Endothelial cell (in vitro differentiated cells): ENCODE measurements at places on chromosomes 2 and 18. TPM values are rescaled to one million over a fixed set of nuclear protein-coding genes. Genes with fewer than 3 reads are reported as not detected.

Gene CNOT11
- total RNA-seq = 47.1 TPM

Gene SP140
- not detected for total RNA-seq

GRCh38 chr2:138476186-138476585, 25.4 kb upstream of the SPOPL start:
- DNase-seq = no peak

- no peak for DNase-seq
Measured at GRCh38 chr2:221568299-221568698, 3.8 kb downstream of the EPHA4 start.

DNA sequence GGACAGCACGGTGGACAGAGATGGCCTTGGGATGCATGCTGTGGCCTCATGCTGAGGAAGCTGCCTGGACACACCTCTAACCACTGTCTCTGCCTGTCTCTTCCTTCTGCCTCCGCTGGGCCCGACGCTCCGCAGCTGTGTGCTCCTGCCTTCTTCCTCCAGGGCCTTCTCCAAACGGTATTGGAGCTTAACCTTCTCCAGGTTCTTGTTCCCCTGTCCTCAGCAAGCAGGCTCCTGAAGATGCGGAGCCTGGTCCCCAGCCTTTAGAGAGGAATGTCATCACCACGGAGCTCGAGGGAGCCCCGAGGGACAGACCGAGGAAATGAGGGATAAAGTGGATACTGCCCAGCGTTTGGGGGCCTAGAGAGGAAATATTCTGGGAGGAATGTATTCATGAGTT, 155.1 kb downstream of the DYSF start:
- peak; percentile 2 for DNase-seq

Gene NAT8
- total RNA-seq = not detected

Gene PAX3
- 16.5 TPM for total RNA-seq

- no peak for DNase-seq
Measured at GRCh38 chr2:131827481-131828163, 299.9 kb downstream of the CCDC74A start.

GRCh38 chr2:188984680-188985079, 10.5 kb downstream of the COL3A1 start:
- DNase-seq = no peak

- no peak for DNase-seq
Measured at GRCh38 chr2:150282771-150283371, 204.6 kb downstream of the RND3 start.

- DNase-seq = peak; percentile 18
Measured at GRCh38 chr18:70195852-70196434, 9.5 kb downstream of the RTTN start.

DNA sequence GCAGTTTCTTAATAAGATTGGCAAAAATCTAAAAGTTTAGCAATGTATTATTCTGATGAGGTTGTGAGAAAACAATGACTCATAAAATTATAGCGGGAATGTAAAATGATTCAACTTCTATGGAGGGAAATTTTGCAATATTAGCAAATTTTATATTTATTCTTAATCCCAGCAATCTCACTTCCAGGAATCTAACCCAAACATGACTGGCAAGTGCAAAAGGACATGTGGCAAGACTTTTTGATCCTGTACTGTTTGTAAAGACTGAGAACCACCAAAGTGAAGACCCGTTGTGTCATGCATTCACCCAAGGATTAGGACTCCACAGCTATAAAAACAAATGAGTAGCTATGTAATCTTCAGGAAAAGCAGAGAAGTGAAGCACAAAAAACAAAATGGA, 234.8 kb upstream of the KYNU start:
- no peak for DNase-seq

DNA sequence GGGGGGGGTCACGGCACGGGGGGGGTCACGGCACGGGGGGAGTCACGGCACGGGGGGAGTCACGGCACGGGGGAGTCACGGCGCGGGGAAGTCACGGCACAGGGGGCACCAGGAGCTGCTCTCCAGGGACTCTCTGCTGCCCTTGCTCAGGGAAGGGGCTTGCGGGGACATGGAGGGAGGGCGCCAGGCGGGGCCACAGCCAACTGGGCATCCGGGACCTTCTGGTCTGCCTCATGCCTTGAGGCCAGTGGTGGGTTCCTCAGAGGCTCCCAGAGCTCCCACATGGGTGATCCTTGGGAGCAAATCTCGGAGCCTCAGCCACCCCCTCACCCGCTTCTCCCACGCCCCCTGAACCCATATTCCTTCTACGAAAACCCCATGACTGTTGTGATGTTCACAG, 55.8 kb upstream of the TMEM18 start:
- no peak for DNase-seq

DNA sequence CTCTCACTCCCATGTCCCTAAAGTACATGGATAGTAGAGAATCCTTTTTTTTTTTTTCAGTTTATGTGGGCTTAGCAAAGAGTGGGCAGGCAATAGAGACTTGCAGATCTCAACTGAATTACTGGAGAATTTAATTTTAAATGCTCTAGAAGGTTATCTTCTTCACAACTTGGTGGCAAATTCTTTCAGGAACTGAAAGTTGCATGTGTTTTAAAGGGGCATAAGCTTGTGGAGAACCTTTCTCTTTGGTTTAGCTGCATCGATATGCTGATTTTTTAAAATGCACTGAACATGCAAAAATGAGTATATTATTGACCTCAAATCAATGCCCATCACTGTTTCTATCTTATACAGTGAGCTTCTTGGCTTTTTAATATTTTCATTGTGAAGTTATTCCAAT, 24.9 kb upstream of the GALNT3 start:
- DNase-seq = no peak

- no peak for DNase-seq
Measured at GRCh38 chr2:228268301-228268700, 86.8 kb upstream of the SPHKAP start.

DNA sequence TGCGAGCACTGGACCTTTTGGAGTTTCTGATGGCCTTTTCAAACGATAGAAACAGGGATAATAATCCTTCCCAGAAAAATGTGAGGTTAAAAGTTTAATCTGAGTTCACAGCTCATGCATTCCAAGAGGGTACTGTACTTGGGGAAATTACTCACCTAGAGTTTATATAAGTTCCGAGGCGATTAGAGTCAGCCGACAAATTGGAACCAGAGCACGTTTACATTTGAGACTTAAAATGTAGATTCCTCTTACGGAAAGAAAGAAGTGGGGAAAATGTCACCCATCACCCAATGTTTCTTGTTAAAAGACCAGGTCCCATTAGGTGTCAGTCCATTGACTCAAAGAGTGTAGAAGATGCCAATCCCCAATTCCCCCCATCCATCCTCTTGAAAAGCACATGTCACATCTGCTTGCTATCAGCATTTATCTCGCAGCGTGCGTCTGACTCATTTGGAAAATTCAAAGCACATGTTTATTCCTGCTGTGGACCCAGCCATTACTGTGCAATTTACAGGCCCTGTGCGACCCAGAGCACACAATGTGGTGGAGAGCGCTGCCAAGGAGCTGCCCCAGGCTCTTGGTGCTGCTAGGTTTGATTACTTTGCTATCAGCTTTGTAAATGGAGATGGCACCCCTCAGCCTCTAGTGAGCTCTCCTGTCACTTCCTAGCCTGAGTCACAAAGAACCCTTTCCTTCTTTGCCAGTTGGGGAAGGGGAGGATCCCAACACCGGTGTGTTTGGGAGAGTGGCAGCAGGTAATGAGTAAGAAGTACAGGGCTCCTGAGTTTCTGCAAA, 104.8 kb downstream of the COLEC12 start:
- DNase-seq = no peak

GRCh38 chr2:195488567-195488966, 168.5 kb upstream of the SLC39A10 start:
- no peak for DNase-seq

DNA sequence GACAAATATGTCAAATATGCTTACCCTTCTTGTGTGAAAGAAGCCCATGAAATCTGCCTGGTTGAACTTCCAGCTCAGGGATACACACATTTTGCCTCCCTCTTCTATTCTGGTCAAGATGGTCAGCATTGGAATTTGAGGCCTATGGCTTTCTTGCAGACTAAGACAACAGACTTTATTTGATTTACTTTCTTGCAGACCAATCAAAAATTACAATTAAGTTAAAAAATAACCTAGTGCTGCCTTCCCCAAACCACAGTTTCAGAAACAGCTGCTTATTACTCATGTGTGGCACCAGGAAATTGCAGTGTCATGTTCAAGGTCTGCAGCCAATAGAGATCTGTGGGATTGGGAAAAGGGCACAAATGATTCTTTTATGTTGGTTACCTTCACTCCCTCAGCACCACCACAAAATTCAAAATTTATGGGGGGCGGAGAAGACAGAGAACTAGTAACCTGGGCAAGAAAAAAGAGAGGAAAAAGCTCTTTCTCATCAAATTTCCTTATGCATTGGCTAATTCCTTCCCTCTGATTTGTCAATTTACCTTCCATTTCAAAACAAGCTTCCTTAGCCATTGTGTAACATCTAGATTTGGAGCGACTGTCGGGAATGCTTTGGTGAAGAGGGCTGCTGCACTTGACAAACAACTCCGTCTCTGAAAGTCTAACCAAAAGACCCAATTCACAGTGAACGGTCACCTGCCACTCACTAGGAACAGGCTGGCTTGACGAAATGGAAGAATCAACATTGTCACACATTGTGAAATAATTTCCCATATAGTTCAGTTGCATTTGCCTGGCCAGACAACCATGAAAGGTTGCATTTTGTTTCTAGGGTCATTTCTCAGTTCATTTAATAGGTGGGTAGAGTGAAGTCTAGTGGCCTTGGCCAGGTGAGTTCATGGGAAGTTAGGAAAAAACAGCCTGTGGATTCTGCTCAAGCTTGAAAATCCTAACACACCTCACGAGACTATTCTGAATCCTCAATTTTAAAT, 100.4 kb upstream of the FZD5 start:
- DNase-seq = no peak

Gene ACOXL
- 0.44 TPM for total RNA-seq

Gene ANKRD39
- 14.9 TPM for total RNA-seq

GRCh38 chr2:35794796-35795450, 560.7 kb upstream of the CRIM1 start:
- DNase-seq = no peak

Gene NEURL3
- total RNA-seq = not detected

Gene CENPA
- 3.9 TPM for total RNA-seq

GRCh38 chr2:54864727-54865126, 141.3 kb downstream of the EML6 start:
- DNase-seq = no peak

Gene CCDC150
- 12.4 TPM for total RNA-seq

Gene NCKAP5
- 7.4 TPM for total RNA-seq

Gene NDC80
- 8.6 TPM for total RNA-seq

Gene DDX18
- 67.3 TPM for total RNA-seq

GRCh38 chr2:189412330-189412953, 28.8 kb upstream of the WDR75 start:
- peak; percentile 50 for DNase-seq
